ENCODE measurements at places on chromosomes 7 and 10.

DNA sequence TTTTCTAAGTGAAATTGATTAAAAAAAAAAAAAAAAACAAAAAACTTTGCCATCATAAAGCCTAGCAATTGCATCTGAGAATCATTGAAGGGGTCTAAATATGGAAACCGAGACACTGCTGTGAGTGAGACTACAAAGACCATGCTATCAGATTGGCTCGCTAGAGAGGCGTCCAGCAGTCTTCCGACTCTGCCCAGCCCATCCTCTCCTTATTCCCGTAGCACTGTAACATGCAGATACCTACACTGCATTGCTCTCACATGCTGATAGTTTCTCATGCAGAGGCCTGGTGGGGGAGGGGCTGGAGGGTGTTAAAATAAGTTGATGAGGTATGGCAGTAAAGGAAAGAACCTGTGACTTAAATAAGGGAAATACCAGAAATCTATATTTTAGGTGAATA lies 130.7 kb downstream of the NRF1 start:
- DNase-seq: no peak

DNA sequence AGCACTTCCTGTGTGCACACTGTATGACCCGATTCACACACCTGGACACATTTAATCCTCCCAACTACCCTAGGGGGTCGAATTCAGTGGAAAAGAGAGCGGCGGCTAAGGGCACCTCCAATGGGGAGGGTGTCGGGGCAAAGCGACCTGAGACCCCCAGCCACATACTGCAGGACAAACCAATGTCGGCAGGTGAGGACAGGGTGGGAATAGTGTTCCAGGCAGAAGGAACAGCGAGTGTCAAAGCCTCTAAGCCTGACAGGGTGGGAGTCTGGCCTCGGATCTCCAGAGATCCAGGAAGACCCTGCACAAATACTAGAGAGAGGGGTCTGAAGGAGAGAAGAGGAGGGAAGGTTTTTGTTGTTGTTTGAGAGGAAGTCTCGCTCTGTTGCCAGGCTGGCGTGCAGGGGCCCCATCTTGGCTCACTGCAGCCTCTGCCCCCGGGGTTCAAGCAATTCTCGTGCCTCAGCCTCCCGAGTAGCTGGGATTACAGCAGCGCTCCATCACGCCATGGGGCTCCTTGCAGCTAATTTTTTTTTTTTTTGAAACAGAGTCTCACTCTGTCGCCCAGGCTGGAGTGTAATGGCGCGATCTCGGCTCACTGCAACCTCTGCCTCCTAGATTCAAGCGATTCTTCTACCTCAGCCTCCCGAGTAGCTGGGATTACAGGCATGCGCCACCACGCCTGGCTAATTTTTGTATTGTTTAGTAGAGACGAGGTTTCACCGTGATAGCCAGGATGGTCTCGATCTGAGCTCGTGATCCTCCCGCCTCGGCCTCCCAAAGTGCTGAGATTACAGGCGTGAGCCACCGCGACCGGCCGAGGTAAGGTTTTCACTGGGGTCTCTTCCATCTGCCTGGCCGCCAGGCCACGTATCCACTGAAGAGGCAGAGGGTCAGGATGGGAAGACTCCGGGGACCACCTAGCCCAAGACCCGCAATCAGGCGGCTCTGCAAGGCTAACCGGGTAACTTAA lies 1.2 kb upstream of the ARPC1B start:
- DNase-seq: peak; percentile 4

GRCh38 chr10:78900715-78901430 lies 167.9 kb upstream of the ZMIZ1 start:
- DNase-seq: no peak

- DNase-seq: no peak
Observed at GRCh38 chr10:79019441-79020014, 49.2 kb upstream of the ZMIZ1 start.

GRCh38 chr10:98411768-98412167 lies 3.2 kb downstream of the PYROXD2 start:
- DNase-seq: no peak

DNA sequence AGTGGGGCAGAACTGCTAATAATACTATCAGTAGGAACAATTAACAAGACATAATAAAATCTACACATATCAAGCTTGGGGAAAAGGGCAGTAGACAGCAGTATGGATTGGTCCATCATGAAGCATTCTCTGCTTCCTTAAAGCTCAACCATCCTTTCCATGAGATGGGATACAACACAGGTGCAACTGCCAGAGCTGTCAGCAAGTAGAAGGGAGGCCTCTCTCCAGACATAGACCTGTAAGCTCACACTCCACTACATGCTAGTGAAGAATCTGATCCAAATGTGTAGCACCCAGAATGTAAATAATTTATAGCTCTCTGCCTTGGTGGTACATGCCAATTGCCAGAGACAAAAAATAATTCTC lies 41.5 kb upstream of the ANAPC16 start:
- DNase-seq: no peak

GRCh38 chr7:37751096-37751495 lies 67.5 kb downstream of the GPR141 start:
- no peak for DNase-seq

DNA sequence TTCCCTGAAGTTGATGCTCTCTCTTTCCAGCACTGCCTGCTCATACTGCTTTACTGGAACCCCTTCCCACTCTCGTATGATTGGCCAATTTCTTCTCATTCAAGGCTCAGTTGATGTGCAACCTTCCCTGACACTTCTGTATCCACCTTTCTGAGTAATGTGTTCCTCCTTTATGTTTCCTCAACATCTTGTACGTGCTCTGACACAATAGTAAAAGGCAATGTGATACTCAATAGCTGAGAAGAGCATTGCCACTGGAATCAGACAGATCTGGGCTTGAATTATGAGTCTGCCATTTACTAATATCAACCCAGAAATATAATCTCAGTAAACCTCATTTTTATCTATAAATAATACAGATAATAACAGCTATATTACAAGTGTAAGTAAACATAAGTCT lies 34.7 kb downstream of the ARL4A start:
- DNase-seq: no peak

GRCh38 chr10:5094265-5095205 lies at the start of gene AKR1C3:
TSS of gene AKR1C3 (plus strand) at chr10:5094414. CDS start at chr10:5094445, 31 bp downstream.
- DNase-seq: no peak

GRCh38 chr10:70359017-70359550 lies 23.3 kb downstream of the LRRC20 start:
- DNase-seq: no peak

DNA sequence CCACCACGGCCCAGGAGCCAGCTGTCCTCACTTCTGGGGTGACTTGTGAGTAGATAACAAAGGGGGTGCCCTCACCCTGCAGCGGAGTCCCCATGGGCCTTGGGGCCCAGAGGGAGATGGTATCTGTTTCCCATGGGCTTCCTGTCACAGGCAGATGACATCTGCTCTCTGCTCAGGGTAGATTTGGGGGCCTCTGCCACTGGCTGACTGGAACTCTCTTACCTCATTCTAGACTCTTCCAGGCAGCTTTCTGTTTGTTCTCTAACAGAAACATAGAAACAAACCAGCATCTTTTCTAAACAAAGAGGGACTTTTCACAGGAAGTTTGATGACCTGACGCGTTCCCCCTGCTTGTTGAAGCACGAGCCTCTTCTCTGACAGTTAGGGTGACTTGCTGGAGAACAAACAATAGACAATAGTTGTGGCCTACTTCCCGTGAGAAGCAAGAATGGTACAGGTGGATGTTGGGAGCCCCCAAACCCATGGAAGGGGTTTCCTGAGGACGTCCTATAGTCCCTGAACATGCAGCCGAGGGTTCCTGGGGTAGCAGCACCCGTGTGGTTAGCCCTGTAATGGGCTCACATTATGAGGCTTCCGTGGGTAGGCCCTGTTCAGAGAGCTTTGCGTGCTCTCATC lies 61.6 kb downstream of the GRK5 start:
- no peak for DNase-seq

- no peak for DNase-seq
Observed at GRCh38 chr10:127973791-127974311, 66.9 kb downstream of the PTPRE start.

GRCh38 chr10:88256886-88257285 lies 326.2 kb downstream of the RNLS start:
- no peak for DNase-seq

- no peak for DNase-seq
Observed at GRCh38 chr7:67523713-67524112, 527.1 kb downstream of the TYW1 start.

DNA sequence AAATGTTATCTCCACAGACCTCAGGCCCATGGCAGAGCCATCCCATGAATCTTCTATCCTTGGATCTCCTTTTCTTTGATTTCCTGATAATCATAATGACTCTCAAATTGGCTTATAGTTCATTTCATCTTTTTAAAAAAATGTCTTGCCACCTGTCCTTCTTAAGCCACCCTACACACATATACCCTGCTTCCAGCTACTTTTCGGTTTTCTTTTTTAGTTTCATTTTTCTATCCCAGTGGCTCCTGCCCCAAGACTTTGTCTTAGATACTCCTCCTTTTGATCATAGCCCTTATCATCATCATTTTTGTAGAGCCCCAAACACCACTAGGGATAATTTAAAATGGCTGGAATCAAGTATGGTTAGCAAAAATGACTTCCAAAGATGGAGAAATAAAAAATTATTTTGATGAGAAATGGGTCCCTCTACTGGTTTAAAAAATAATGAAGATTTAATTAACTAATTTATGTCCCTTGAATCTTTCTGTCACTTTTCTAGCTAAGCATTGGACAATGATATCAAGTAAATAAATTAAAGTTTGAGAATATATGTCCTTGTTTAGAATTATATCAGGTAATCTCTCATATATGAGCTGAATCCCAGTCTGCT lies 277.3 kb upstream of the SEMA3D start:
- no peak for DNase-seq

Data from HuH-7.5 (cell line).